ENCODE measurements at places on chromosomes 7 and 10.
A peak's percentile ranks its signal among the peaks of the same experiment; 100 is the strongest.

GRCh38 chr10:101394524-101395133, 40.7 kb downstream of the BTRC start:
- DNase-seq: no peak

GRCh38 chr10:50541921-50542320, 81.8 kb downstream of the SGMS1 start:
- DNase-seq: no peak

- no peak for DNase-seq
Measured at GRCh38 chr7:142954680-142955268, 7.4 kb downstream of the KEL start.

- DNase-seq: no peak
Measured at GRCh38 chr7:69402696-69403095, 195.6 kb upstream of the AUTS2 start.

DNA sequence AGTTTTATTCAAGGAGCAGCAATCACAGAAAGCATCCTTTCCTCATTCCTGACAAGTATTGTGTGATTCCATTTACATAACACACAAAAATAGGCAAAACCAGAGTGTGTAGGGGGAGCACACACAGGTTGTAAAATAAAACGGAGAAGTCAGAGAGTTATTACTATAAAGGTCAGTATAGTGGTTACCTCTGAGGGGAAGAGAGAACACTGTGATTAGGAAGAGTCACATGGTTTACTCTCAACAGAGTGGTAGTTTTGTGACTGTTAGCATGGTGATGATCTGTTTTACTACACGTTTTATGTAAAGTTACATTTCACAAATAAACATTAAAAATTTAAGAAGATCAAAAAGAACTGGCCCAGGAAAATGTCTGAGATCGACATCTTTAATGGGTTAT, 74.6 kb downstream of the VPS41 start:
- no peak for DNase-seq

DNA sequence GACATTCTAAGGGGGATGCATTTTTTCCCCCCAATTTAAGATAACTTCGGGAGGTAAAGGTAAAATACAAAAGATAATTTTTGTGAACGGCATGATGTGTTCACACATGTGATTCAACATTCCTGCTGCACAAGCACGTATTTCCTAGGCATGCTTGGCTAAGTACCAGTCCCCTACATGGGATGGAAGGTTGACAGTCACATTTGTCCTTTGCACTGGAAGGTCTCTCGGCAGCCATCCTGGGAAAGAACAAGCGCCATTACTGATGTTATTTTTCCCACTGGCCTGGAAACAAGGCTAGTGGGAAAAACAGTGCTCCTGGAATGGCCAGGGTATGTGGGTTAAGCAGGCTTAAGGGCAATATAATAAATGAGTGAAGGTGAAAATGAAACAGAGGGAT, 276.2 kb upstream of the AOAH start:
- no peak for DNase-seq

GRCh38 chr10:133260895-133261725, 15.6 kb downstream of the ADAM8 start:
- DNase-seq: peak; percentile 50

DNA sequence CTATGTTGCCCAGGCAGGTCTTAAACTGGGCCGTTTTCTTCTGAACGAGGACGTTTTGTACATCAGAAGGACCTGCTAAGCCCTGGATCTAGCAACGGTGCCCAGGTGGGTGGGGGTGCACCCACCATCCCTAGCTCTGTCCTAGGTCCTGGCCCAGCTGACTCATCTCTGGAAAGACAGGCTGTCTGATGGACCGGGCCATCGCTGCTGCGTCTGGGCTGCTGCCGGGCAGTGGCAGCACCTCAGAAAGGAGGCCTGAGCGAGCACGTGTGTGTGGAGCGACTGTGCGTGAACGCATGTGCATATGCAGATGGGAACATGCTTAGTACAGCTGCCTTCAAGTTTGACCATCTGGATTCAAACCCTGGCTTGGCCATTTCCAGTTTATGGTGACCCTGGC, 7.3 kb upstream of the ELFN1 start:
- no peak for DNase-seq

DNA sequence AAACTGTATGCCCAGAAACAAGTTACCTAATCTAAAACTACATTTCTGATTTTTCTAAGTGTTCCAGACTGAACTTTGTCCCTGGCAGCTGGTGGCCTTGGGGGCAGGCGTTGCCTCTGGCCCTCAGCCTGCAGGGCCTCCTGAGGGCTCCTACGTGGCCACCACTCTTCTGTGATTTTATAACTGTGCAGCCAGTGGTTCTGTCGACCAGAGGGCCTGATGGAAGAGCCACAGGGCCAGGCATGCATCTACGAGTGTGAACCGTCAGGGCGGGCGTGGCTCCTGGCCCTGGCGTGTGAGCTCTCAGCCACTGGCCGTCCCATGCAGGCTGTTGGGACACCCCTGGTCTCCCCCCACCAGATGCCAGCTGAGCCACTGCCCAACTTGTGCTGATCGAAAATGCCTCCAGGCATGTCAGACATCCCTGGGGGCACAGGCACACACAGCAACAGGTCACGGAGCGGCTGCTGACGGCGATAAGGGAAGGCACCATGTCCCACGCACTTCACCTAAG, 173.4 kb downstream of the ZMYND11 start:
- DNase-seq: no peak

DNA sequence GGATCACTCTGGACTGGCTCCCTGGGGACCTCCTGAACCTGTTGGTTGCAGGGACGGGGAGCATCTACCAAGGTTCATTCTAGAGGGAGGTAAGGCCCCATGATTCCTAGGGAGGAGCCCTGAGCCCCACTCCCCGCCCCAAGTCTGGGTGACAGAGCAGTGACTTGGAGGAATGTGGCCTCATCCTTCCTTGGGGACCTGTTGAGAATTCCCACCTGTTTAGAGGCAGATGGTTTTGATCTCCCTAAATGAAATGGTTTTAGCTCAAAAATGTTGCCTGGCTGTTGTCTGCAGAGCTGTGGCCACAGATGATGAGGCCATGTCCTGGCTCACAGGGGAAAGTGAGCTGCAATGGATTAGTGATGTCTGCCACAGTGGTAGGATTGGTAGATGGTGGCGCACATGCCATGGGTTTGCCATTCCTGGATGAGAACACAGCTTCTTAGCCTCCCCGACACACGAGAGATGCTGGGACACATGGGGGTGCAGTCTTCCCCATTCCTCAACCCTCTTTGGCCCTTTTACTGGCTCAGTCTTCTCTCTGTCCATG, 12.3 kb downstream of the C10orf105 start:
- no peak for DNase-seq

GRCh38 chr7:66871076-66871475, 49.9 kb upstream of the TMEM248 start:
- no peak for DNase-seq

DNA sequence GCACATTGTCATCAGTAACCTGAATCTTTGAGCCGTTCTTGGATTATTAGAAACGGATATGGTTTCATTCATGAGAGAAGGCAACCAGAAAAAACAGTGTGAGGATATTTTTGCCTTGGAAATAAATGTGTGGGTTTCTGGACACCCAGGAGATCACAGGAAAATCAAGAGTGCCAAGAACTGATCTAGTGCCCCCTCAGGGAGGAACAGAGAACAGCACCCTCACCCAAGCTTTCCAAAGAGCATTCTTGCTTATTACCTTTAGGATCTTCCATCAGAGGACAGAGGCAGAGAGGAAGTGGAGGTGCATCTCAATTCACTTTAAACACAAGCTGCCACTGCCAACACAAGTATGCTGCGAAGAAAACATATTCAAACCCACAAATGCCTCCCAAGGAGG, 851.5 kb upstream of the COBL start:
- DNase-seq: no peak

GRCh38 chr10:112953174-112954159, 3.4 kb downstream of the TCF7L2 start:
- DNase-seq: no peak

DNA sequence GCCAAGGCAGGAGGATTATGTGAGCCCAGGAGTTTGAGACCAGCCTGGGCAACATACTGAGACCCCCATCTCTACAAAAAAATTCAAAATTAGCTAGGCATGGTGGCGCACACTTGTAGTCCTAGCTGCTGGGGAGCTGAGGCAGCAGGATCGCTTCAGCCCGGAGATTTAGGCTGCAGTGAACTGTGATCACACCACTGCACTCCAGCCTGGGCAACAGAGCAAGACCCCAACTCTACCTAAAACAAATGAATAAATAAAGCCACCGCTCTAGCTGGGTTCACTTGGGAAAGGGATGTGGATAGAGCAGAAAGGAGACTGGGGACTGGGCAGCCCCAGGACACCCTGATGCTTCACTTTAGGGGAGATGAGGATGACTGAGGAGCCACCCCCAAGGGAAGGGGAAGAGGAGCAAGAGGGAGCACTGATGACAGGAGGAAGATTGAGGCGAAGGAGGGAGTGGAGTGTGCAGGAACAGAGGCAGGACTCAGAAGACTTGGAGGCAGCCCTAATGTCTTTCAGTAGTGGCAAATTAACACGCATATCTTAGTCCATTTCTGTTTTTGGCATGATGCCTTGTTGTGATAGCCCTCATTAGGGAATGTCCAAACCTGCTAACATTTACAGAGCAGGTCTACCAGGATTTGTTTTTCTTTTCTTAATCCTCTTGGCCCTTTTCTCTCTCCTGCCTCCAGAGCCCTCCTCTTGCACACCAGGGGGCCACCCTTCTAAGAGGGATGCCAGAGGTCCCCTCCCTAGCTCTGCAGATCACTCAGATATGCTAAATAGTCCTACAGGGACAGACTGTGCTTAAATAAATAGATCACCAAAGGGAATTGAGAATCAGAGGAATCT, 88.3 kb downstream of the C10orf105 start:
- no peak for DNase-seq

DNA sequence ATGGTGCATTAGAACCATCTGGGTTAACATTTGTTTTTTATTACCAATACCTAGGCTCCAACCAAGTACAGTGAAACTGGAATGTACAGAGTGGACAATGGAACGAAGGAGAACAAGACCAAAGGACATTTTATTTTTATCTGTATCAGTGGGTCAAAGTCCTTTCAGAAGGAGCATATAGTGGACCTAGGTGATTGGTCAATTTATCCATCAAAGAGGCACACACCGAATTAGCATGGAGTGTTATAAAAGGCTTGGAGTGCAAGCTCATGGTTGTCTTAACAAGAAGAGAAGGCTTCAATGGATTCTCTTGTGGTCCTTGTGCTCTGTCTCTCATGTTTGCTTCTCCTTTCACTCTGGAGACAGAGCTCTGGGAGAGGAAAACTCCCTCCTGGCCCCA, at the start of gene CYP2C9:
Gene CYP2C9, plus strand, starts transcription at position 276 of the 400 bp plus-strand sequence. Its CDS starts 25 bp downstream, at position 301.
- DNase-seq: no peak

DNA sequence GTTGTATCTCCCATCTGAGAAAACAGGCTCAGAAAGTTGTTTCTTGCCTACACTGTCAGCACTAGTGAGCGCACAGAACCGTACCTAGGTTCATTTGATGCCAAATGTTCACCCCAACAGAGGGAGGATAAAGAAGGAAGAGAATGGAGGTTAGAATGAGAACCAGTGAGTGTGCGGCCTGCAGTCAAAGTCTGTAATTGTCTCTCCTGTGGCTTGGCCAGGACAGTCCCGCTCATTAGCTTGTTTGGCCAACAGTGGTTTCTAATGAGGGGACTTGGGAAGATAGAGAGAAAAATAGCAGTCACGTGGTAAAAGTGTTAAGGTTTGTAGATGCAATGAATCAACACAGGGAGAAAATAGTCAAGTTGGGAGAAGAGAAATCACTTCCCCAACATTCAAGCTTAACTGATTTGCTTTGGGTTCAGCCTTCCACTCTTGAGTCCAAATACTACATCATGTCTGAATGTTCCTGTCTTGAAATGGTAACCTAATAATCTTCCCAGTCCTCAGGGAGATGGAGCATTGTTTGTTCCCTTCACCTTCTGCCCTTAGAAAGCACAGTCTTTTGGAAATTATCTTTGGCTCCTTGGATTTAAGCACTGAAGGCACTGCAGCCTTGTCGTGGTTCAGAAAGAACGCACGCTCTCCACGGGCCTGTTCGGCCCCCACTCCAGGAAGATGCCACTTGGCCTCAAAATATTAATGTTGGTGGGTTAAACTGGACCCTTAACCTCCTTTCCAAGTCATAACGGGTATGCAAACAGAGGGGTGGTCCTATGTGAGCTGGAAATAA, 360.4 kb upstream of the ZNF32 start:
- DNase-seq: no peak

GRCh38 chr7:135662123-135662372, 266 bp upstream of the STMP1 start:
- DNase-seq: no peak

GRCh38 chr7:48052748-48053147, 17.4 kb downstream of the C7orf57 start:
- DNase-seq: no peak

- no peak for DNase-seq
Measured at GRCh38 chr10:85609509-85609908, 757.1 kb downstream of the GRID1 start.

GRCh38 chr7:16651396-16652239, 5.6 kb downstream of the BZW2 start:
- no peak for DNase-seq

- no peak for DNase-seq
Measured at GRCh38 chr7:23387583-23387982, 82.7 kb downstream of the IGF2BP3 start.

GRCh38 chr7:4775848-4776623, 613 bp downstream of the AP5Z1 start:
- peak; percentile 32 for DNase-seq

- peak; percentile 65 for DNase-seq
Measured at GRCh38 chr10:67788028-67788886, 49.7 kb downstream of the DNAJC12 start.

DNA sequence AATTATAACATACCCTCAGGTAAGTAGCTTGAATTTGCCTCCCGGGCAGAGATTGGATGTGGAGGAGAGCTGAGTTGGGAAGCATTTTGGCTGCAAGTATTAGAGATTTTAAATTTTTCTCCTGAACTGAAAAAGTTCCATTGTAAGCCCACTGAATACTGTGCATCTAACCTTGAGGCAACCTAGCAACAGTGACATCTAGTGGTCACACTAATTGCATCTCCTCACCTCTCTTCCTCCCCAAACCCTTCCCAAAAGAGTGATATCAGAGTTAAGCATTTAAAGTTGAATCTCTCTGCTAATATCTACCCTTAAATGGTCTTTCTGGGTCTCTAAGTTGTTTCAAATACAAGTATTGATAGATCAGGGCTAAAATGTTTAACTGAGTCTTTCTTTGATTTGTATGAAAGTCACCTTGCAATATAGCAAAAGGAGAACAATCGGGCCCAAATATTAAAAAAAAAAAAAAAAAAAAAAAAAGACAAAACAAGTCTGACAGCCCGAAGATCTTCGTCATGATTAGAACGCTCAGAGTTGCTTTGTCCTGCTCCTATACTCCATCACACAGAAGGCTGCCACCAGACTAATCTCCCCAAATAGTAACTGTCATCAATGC, 40.4 kb upstream of the DLX5 start:
- DNase-seq: peak; percentile 4
